HAP-1 (cell line): ENCODE measurements at places on chromosomes 2 and 18.

GRCh38 chr2:155908567-155908966, 424.0 kb downstream of the NR4A2 start:
- DNase-seq = no peak

GRCh38 chr2:36562973-36563532, 34.9 kb downstream of the FEZ2 start:
- DNase-seq = no peak

DNA sequence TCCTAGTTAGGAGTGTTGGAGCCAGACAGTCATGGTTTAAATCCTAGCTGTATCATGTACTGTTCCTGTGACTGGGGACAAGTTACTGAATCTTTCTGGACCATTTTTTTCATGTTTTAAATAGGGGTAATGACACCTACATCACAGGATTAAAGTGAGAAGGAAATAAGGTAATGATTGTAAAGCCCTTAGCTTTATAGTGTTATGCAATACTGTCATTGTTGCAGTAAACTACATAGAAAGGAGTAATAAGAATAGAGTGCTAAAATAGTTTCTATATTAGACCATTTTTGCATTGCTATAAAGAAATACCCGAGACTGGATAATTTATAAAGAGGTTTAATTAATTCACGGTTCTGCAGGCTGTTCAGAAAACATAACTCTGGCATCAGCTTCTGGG, 14.5 kb downstream of the AGPS start:
- no peak for DNase-seq

- DNase-seq = no peak
Observed at GRCh38 chr2:127052771-127053691, 53.9 kb downstream of the BIN1 start.

DNA sequence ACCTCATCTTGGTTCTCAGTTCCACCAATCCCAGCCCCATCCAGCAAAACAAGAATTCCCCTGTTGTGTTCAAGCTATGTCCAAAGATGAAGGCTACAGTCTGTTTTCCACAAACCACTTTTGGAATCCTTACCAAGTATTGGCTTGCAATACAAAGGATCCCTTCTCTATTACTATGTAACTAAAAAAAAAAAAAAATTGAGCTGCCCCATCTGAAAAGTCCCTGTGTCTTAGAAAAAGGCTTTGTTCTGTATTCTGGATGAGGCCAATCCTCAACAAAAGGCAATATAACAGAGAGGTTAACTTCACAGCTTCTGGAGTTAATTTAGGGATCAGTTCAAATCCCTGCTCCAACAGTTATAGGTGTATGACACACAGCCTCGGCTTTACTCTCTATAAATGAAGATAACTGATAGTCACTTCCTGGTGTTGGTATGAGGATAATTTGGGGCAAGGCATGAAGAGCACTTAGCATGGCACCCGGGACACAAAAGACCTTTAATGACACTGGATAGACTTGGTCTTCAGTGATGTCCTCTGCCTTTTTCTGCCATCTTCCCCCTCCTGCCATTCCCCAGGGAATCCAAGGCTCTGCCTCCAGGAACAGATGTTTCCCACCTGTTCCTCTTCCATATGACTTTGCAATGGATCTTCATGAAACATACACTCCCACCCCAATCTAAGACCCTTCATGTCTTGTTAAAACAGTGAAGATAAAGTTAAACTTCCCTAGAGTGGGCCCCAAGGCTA, 61.2 kb upstream of the ATL2 start:
- no peak for DNase-seq

DNA sequence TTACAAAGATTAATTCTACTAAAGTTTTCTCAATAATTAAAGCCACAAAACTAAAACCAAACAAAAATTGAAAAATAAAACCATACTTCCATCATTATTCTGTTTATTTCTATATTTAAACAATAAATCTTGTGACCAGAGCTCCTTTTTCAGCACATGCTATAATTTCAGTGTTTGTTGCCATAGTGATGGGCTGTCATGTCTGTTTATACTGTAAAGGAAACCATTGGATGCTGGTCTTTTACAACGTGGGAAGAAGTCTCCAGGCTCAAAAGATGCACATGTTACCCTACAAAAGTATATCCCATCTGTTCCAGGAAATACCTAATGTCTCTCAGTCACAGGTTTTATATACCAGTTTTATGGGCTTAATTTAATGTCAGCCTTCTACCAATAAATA, 100.1 kb upstream of the MC2R start:
- DNase-seq = no peak

DNA sequence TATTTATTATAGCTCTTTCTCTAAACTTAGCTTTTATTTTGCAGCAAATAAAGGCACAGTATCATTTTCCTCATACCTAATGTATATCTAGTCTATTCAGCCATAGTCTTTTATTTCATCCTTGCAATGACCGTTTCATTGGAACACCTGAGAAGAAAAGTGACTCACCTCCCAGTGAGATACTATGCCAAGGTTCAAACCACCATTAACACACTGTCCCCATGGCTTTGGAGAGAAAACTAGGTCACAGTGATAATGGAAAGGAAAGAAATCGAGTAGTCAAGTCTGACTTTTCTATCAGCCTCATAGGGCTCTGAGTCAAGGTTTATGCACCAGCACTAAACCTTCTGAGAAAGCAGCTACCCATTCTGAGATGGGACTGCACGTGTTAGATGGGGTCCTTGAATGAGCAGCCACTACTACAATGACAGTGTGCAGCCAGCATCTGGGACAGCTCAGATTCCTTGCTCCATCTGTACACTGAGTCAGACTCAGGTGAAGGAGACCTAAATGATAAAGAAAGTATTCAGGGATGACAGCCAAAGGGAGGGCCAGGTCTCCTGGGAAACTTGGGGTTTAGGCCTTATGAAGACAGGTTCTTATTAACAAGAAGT, 971.1 kb upstream of the ACVR2A start:
- no peak for DNase-seq

GRCh38 chr2:210956101-210956500, 399.7 kb downstream of the CPS1 start:
- no peak for DNase-seq

DNA sequence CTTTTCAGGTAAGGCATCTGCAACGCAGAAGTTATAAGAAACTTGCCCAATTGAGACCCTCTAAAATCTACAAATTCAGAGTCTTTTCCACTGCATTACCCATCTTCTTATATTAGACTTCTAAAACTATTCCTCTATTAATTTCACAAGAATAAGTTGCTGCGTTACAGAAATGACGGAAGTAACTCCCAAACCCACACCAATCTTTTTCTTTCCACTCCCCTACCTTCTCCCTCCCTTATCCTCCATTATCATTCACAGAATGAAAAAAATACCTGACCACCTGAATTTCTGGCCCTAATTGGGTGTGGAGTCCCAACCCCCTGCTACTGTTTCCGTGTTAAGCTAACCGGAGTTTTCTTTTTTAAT, 689 bp downstream of the RPRD1A start:
- DNase-seq = no peak

GRCh38 chr2:68879296-68879695, 8.1 kb upstream of the BMP10 start:
- DNase-seq = no peak

GRCh38 chr18:3597409-3598357, 147.7 kb downstream of the TGIF1 start:
- no peak for DNase-seq

GRCh38 chr2:143584936-143585335, 455.7 kb downstream of the ARHGAP15 start:
- DNase-seq = no peak

- no peak for DNase-seq
Observed at GRCh38 chr2:51420511-51420910, 388.6 kb upstream of the NRXN1 start.

GRCh38 chr2:140639628-140640027, 1491.2 kb downstream of the LRP1B start:
- no peak for DNase-seq

GRCh38 chr2:20299113-20299512, 51.5 kb downstream of the PUM2 start:
- no peak for DNase-seq

DNA sequence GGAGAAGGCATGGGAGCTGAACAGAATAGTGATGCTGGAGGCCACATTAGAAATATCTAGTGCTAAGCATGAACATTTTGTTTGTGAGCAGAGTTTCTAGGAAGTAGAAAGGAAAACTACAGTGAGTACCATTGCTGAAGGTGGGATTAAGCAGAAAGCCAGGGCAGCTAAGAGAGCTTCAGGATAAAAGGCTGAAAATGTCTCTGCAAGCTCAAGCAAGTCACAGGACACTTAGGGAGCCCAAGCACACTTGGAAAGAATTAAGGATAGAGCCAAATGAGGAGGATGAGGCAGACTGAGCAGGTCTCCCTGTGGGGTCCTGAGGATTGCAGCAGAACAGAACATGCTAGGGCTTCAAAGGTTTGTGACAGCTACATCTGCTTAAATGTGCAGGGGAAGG, 80.6 kb upstream of the LYPD1 start:
- no peak for DNase-seq

- DNase-seq = no peak
Observed at GRCh38 chr2:159022019-159022418, 53.6 kb downstream of the TANC1 start.
